ENCODE measurements at places on chromosomes 4 and X. TPM values are rescaled to one million over a fixed set of nuclear protein-coding genes. Genes with fewer than 3 reads are reported as not detected.

The LGI2 gene
- total RNA-seq, result 1.1 TPM

The RRH gene
- not detected for total RNA-seq

The VGLL1 gene
- total RNA-seq, result 0.40 TPM

The CTPS2 gene
- 9.3 TPM for total RNA-seq

The TRAM1L1 gene
- 1.8 TPM for total RNA-seq

The PRDM5 gene
- total RNA-seq, result 57.6 TPM

The LINC00632 gene
- 105 TPM for total RNA-seq

The PAGE2B gene
- not detected for total RNA-seq

- peak; percentile 32 for DNase-seq
Observed at GRCh38 chr4:156558373-156559025, 413.1 kb downstream of the PDGFC start.

GRCh38 chrX:23554304-23554703, 113.0 kb upstream of the PRDX4 start:
- peak; percentile 58 for DNase-seq

GRCh38 chr4:69995526-69996016, at the start of gene STATH:
TSS of gene STATH (plus strand) at chr4:69995966. CDS start at chr4:69998438, 2,472 bp downstream.
- DNase-seq, result no peak

- no peak for DNase-seq
Observed at GRCh38 chrX:49082271-49082871, 2.7 kb upstream of the WDR45 start.

DNA sequence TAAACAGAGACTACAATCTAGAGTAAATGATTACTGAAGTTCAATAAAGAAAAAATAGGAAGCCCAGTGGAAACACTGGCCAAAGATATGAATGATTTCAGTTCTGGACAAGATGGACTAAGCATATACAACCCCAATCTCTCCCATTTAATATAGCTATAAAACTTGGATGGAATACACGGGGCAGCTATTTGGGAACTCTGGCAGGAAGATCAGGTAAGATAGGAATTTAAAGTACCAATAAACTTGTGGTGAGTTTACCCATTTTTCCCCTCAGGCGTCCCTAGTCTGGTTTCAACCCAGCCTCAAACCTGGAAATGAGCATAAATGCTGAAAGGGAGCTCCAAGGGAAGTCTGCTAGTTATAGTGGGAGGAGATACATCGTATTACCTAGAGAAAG, 20.4 kb downstream of the NUP54 start:
- DNase-seq, result no peak

- no peak for DNase-seq
Observed at GRCh38 chr4:25162566-25162965, 2.3 kb upstream of the SEPSECS start.

- DNase-seq, result no peak
Observed at GRCh38 chr4:102104278-102104677, 241.0 kb downstream of the SLC39A8 start.

- no peak for DNase-seq
Observed at GRCh38 chr4:138097912-138098600, 144.1 kb downstream of the SLC7A11 start.

DNA sequence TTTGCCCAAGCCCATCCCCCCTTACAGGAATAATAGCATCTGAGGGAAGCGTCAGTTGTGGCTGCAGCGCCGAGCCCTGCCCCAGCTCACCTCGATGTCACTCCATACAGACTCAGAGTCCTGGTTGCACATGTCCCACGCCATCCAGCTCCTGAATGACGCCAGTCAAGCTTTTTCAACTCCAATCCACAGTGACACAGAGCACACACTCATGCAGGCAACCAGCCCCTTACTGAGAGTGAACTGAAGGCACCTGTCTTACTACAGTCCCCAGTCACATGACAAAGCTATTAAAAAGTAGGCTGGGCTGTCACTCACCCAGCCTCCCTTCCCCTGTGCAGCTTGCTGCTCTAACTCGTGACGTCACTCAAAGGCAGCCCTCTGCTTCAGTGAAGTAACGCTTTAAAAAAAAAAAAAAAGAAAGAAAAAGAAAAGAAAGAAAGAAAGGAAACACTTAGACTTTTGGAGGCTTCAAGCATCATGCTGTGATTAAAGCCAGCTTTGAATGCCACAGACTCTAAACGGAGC, at the start of gene PPARGC1A:
PPARGC1A (minus strand) TSS at position 234 of the 528 bp plus-strand sequence; CDS start at position 144, 90 bp downstream.
- DNase-seq, result peak; percentile 55

GRCh38 chr4:146054676-146055075, 116.1 kb upstream of the ZNF827 start:
- no peak for DNase-seq

- DNase-seq, result no peak
Observed at GRCh38 chr4:119016636-119017035, 119.0 kb upstream of the MYOZ2 start.

GRCh38 chr4:24979554-24979953, 51.2 kb downstream of the LGI2 start:
- DNase-seq, result peak; percentile 54

- no peak for DNase-seq
Observed at GRCh38 chr4:23976423-23976822, 86.6 kb upstream of the PPARGC1A start.

- peak; percentile 9 for DNase-seq
Observed at GRCh38 chrX:259692-260355, 21.4 kb upstream of the PLCXD1 start.

DNA sequence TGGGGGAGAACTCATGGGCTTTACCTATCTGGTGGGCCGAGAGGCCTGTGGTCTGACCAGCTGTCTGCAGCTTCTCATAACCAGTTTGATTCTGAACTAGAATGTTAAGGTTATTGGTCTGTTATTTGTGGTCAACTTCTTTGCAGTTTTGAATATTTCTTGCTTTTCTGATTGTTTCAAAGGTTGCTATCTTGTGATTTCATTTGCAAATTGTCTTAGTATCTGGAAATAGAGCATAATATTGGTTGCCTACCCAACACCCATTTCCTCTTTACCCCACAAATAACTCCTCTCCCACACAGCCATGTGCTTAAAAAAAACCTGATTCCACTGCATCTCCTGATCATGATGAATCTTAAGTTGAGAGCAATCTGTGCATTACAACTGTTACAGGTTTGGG, 39.1 kb upstream of the BMP2K start:
- no peak for DNase-seq

- peak; percentile 57 for DNase-seq
Observed at GRCh38 chr4:1187182-1187581, 14.8 kb upstream of the SPON2 start.

DNA sequence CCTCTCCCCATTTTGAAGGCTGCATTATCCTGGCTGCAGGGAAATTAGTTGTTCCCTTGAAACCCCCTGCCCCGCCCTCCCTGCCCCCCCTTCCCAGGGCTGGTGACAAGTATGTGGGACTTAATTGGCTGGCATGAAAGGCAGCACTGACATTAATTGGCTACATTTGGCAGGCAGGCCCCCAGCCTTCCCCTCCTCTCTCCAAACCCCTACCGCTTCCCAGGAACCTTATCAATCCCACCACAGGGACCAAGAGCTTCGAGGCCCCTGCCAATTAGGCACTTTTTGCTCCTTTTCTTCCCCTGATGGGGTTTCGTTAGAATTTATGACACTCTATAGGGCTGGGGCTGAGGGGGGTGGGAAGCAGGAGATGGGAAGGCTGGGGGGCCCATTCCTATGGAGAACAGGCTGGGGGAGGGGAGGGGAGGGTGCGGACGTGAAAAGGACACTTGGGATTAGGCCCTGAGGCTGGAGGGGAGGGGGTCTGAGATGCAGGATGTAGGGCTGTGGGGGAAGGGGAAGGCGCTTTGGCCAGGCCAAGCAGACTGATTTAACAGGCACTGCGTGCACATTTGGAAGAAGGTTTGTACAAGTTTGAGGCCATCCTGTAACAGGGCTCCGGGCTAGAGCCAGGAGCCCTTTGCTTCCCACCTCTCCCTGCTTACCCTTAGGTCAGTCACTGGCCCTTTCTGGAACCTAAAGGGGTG, 52.2 kb downstream of the EFNB1 start:
- DNase-seq, result peak; percentile 70

DNA sequence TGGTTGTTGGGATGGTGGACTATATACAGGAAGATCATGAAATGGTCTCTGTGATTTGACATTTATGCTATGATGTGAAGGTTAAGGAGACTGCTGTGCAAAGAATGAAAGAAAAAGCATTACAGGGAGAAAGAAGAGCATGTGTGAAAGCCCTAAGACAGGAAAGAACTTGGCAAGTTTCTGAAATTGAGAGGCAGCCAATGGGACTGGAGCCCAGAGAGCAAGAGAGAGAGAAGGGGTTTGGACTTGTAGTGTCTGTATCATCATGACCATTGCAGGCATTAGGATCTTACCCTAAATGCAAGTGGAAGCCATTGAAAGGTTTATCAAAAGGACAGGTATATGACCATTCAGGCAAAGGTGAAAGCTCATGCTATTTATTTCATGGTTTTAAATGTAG, 147.1 kb downstream of the NAA11 start:
- DNase-seq, result peak; percentile 87

DNA sequence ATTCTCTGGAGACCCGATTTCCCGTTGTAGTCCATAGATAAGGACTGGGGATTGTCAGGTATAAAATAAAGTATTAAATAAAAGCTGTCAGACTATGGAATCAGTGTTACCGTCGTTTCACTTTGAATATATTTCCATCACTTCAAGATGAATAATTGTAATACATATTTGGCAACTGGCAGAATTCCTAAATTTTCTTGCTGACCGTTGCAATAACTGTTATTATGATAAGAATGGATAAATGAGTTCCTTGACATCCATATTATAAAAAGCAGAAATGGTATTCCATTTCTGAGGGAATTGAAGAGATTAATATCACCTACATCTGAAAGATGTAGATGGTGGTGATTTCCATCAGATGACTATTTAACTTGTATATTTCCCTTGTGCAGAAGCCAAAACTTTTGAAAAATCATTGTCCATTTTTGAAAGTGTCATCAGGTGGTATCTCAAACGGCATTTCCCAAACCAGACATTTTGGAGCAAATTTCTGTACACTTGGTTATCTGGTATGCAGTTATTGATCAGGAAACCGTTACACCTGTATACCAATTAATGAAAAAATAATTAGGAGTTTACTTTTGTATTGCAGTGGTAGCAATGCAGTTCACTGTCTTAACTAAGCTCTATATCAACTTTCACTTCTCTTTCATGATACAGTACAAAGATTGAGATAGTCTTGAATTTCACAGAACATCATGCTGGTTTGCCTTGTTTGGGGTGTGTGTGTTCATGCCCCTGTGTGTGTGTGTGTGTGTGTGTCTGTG, 878.5 kb downstream of the PCDH18 start:
- DNase-seq, result no peak

DNA sequence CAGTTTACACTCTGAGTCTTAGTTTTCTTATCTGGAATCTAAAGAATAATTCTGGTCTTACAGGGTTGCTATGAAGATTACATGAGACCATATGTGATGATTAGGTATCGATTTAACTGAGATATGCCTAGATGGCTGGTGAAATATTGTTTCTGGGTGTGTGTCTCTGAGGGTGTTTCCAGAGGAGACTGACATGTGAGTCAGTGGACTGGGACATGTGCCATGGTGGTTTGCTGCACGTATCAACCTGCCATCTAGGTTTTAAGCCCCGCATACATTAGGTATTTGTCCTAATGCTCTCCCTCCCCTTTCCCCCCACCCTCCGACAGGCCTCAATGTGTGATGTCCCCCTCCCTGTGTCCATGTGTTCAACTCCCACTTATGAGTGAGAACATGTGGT, 186.0 kb upstream of the CXorf66 start:
- no peak for DNase-seq

Measured in lung (tissue), 17 donors.